DMS53 (cell line): ENCODE measurements at places on chromosomes 7 and 10.

DNA sequence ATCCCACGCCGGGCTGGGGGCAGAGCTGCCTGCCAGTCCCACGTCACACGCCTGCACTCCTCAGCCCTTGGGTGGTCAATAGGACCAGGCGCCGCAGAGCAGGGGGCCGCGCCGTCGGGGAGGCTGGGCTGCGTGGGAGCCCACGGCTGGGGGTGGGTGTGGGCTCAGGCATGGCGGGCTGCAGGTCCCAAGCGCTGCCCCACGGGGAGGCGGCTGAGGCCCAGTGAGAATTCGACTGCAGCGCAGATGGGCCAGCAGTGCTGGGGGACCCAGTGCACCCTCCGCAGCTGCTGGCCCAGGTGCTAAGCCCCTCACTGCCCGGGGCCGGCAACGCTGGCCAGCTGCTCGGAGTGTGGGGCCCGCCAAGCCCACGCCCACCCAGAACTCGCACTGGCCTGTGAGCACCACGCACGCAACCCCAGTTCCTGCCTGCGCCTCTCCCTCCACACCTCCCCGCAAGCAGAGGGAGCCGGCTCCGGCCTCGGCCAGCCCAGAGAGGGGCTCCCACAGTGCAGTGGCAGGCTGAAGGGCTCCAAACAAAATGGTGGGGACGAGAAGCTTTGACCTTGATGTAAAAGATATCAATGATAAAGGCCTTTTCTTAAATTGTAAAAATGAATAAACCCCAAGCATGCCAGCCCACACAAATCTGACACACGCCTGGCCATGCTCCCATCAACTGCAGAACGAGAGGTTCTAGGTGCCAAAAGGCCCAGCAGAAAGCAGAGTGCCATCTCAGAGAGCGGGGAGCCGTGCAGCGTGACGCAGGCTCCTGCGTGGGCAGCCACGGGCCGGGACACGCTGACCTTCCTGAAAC is 255.5 kb downstream of the MAD1L1 start:
- no peak for DNase-seq

- no peak for DNase-seq
Observed at GRCh38 chr10:122650331-122650730, 49.3 kb downstream of the C10orf120 start.

DNA sequence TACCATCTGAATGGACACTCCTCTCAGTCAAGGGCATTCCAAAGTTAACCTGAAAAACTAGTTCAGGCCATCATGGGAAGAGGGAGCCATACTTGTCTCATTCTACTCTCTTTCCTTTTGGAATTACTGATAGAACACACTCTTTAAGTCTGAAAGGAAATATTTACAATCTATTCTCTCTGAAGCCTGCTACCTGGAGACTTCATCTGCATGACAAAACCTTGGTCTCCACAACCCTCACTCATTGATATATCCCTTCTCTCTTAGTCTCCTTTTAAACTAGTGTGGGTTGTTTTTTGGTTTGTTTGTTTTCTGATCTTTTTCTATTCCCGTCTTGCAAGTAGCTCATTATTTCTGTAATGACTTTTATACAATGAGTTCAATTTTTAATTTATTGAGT is 169.5 kb downstream of the C1GALT1 start:
- DNase-seq = no peak

DNA sequence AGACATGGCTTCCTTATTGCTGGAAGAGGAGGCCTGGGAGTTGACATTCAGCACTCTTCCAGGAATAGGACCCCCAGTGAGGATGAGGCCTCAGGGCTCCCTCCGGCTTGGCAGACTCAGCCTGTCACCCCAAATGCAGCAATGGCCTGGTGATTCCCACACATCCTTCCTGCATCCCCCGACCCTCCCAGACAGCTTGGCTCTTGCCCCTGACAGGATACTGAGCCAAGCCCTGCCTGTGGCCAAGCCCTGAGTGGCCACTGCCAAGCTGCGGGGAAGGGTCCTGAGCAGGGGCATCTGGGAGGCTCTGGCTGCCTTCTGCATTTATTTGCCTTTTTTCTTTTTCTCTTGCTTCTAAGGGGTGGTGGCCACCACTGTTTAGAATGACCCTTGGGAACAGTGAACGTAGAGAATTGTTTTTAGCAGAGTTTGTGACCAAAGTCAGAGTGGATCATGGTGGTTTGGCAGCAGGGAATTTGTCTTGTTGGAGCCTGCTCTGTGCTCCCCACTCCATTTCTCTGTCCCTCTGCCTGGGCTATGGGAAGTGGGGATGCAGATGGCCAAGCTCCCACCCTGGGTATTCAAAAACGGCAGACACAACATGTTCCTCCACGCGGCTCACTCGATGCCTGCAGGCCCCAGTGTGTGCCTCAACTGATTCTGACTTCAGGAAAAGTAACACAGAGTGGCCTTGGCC is 4.3 kb downstream of the PGAM2 start:
- DNase-seq = no peak

DNA sequence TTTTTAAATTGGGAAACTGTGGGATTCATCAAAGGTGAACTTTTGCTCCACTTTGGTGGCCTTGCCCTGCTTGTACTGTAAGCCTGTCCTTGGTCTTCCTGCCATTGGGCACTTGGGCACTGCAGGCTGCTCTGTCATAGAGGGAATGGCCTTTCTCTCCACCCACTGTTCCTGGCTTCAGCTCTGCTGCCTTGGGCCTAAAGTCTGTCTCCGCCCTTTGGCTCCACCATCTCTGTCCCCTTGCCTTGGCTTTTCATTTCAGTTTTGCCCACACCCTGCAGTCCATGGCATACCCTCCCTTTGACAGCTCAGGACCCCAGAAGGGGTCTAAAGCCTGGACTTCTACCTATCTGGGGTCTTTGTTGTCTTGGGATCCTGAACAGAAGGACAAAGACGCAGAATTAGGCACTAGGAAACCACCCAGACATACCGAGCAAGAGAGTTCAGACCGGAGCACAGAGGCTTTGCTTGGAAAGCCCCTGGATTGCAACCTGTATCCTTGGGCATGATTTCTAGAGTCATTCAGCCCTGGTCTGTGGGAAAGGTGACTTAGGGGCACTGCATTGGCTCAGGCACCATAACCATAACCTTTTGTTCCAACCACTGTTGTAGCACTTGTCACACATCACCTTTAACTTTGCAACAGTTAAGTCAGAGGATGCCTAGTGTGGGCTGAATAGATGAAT is 5.2 kb upstream of the ARHGAP22 start:
- no peak for DNase-seq

DNA sequence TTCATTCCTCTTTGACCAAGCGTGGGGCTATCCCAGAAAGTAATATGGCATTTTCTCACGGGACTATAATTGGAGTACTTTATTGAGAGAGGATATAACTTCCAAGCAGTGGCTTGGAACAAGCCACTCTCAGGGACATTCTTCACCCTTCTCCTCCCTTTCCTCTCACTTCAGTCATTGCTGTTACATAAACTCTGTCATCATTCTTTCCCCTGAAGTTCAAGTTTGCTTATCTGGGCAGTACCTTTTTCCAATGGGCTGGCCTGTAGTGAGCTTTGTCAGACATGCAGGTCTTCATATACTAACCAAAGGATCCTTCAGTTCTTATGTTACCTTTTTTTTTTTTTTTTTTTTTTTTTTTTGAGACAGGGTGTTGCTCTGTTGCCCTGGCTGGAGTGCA is 58.7 kb upstream of the KMT2E start:
- no peak for DNase-seq
